Stimulated activated naive B cell treated with anti-CD40 and anti-IgM and Interleukin-4, amounts not matched to agents 10 μg/mL and 1 μg/mL and 100 μg/mL, for 72 hours (primary cell): ENCODE measurements at places on chromosomes 4 and X.
A peak's percentile ranks its signal among the peaks of the same experiment; 100 is the strongest.

- DNase-seq: peak; percentile 4
Measured at GRCh38 chrX:54042609-54043021, 1.7 kb downstream of the PHF8 start.

- no peak for DNase-seq
Measured at GRCh38 chr4:4440333-4441061, 53.6 kb downstream of the NSG1 start.

GRCh38 chr4:60812811-60813210 is 387.3 kb upstream of the ADGRL3 start:
- DNase-seq: no peak

- no peak for DNase-seq
Measured at GRCh38 chr4:111847296-111848008, 297.8 kb upstream of the FAM241A start.

GRCh38 chr4:19177616-19178015 is 1074.1 kb upstream of the SLIT2 start:
- no peak for DNase-seq

DNA sequence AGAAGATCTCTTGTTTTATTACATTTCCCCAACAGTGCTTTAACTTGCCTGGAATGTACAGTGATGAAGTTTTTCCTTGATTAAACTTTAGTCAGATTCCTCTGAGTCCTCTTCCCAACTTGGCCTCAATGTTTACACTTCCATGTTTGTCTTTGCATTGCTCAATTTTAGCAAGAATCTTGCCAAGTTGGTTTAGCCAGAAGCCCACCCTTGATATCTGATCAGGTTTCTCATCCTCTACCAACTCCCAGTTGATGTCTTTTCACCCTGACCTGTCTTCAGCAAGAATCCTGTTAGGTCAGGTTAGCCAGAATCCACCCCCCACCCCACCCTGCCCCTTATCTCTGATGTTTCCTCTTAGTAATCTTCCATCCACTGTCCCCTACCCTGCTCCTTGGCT is 120.9 kb downstream of the MBNL3 start:
- no peak for DNase-seq

- no peak for DNase-seq
Measured at GRCh38 chr4:915595-915994, 16.5 kb downstream of the GAK start.

DNA sequence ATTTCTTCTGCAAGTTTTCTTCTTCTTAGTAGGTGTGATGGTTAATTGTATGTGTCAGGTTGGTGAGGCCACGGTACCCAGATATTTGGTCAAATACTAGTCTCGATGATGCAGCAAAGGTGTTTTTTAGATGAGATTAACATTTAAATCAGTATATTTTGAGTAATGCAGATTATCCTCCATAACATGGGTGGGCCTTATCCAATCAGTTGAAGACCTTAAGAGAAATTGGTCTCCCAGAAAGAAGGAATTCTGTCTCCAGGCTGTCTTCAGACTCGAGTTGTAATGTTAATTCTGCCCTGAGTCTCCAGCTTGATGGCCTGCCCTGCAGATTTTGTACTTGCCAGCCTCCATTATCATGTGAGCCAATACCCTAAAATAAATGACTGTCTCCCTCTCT is 122.5 kb upstream of the TSPAN5 start:
- no peak for DNase-seq

GRCh38 chr4:187767687-187768086 is 227.9 kb upstream of the ZFP42 start:
- DNase-seq: no peak

- DNase-seq: no peak
Measured at GRCh38 chr4:761739-762138, 56.1 kb downstream of the PCGF3 start.

- DNase-seq: no peak
Measured at GRCh38 chr4:184804621-184805020, 21.1 kb downstream of the ACSL1 start.

DNA sequence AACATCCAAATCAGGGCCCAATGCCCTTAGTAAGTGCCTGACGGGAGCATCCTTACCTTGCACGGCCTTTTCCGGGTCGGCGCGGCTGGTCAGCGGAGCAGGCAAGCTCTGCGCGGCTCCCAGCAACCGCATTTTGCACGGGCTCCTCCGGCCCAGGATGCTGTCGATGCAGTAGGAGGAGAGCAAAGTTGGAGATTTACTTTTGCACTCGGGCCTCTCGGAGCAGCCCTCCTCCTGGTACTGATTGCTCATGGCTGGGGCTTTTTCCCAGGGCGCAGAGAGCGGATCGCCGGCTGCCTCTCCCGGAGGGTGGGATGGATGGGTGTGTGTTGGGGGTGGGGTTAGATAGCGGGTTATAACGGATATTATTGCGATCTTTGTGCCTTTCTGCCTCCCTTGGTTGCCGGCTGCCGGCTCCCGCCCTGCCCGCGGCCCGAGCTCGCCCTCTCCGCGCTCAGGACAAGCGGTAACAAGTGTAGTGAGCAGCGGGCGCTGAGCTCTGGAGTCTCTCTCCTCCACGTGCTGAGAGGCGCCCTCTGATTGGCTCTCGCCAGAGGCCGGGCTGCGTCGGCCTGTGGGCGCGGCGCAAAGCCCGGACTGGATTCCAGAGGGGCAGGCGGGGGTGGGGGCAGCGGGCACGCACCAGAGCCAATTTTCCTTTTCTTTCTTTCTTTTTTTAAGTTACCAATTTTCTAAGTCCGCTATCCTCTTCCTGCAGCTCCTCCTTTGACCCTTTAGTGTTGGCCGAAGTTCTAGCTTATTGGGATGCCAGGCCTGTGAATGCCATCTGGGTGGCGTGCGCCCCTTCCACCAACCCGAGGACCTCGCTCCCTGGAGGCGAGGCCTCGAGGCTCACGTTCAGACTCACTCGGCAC is at the start of gene ARX:
Gene ARX, minus strand, starts transcription at position 480 of the 875 bp plus-strand sequence. Its CDS starts 228 bp downstream, at position 252.
- DNase-seq: no peak

GRCh38 chr4:71470524-71470923 is 131.7 kb downstream of the SLC4A4 start:
- no peak for DNase-seq

DNA sequence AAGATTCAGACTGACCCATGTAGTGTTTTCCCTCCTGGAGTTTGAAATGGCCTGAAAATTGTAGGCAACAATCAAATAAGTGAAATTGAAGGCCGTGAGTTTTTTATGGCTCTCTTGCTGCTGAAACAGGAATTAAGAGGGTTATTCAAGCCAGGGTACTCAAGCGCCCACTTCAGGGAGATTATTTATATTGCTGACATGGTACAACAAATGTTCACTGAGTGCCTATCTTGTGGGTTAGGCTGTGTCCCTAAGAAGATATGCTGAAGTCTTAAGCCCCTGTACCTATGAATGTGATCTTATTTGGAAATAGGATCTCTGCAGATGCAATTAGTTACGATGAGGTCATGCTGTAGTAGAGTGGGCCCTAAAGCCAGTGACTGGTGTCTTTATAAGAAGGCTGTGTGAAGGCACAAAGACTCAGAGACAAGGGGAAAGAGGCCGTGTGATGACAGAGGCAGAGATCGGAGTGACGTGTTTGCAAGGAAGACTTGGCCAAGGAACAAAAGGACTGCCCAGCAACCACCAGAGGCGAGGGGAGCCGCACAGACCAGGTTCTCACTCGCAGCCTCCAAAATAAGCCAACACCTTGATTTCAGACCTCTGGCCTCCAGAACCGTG is 72.9 kb downstream of the MED28 start:
- no peak for DNase-seq

- no peak for DNase-seq
Measured at GRCh38 chr4:166239354-166239753, 366.3 kb downstream of the TLL1 start.

GRCh38 chrX:10168226-10168625 is 11.5 kb downstream of the CLCN4 start:
- no peak for DNase-seq

DNA sequence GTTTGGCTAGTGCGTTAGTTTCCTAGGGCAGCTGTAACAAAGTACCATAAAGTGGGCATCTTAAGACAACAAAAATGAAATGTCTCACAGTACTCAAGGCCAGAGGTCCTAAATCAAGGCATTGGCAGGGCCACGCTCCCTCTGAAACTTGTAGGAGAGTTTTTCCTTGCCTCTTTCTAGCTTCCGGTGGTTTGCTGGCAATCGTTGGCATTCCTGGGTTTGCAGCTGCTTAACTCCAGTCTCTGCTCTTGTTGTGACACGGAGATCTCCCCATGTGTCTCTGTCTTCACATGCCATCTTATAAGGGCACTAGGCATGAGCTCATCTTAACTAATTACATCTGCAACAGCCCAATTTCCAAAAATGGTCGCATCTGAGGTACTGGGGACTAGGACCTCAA is 362.0 kb upstream of the BOD1L1 start:
- no peak for DNase-seq

DNA sequence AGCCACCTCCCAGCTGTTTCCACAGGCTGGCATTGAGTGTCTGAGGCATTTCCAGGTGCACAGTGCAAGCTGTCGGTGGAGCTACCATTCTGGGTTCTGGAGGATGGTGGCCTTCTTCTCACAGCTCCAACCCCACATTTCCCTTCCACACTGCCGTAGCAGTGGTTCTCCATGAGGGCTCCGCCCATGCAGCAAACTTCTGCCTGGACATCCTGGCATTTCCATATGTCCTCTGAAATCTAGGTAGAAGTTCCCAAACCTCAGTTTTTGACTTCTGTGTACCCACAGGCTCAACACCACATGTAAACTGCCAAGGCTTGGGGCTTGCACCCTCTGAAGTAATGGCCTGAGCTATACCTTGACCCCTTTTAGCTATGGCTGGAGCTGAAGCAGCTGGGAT is 10.3 kb upstream of the FRMPD4 start:
- no peak for DNase-seq

- no peak for DNase-seq
Measured at GRCh38 chr4:180462116-180462515, 1781.1 kb upstream of the TENM3 start.

- no peak for DNase-seq
Measured at GRCh38 chr4:185261946-185262345, 52.5 kb downstream of the SNX25 start.

DNA sequence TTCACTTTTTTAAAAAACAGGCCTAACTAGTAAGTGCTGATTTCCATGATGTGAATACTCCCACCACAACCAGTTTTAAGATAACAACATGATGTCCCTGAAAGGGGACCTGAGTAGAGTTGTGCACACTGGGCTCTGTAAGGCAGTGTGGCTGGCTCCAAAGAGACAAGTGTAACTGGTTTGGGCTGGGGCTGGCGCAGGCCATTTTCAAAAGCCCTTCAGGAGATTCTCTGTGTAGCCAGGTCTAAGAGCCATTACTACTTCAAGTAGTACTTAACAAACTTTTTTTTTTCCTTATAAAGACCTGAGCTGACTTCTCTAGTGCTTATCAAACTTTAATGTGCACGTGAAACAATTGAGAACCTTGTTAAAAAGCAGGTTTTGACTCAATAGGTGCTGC is 4.3 kb downstream of the QRFPR start:
- DNase-seq: no peak

- no peak for DNase-seq
Measured at GRCh38 chr4:31052519-31052918, 332.4 kb downstream of the PCDH7 start.

GRCh38 chr4:7761312-7761711 is 178.3 kb downstream of the AFAP1 start:
- DNase-seq: no peak

DNA sequence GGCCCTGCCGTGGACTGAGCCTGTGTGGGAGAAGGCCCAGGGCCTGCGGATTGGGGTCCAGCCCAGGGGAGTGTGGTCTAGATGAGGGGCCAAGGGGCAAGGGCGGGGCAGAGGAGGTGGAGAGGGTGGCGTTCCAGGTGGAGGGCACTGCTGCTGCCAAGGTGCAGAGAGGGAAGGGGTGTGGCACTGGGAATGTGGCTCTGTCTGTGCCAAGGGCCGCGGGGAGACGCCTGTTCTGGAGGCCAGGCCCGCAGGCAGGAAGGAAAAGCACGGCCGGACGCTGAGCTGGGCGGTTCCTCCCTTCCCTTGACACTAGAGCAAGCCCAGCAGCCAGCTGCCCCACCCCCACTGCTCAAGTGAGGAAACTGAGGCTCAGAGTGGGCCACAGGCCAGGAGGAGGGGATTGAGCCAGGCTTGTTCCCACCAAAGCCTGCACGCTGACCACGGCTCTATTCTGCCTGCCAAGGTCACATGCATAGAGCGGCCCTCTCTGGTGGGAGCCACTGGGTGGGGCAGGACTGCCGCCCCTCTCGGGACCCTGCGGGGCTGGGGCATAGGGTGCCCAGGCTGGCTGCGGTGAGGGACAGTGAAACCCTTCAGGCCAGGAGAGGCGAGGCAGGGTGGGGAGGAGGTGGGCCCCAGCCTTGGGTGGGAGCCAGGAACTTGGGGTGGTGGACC is 13.0 kb downstream of the SH3BP2 start:
- no peak for DNase-seq

GRCh38 chrX:128928636-128929035 is 594.7 kb downstream of the SMARCA1 start:
- no peak for DNase-seq

DNA sequence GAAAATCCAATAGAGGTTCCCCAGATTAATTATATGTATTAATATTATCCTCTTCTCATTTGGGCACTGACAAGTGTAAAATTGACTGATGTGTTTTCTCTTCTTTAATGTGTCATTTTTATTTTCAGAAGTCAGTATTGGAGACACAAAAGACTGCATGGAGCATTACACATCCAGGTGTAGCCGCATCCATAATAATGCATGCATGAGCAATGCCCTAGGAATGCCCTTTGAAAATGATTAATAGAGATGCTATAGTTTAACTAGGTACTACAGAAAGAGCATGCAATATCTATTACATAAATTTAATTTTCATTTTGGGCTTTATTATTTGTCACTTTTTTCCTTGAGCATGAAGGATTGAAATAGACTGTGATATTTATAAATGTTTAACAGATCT is 509.9 kb downstream of the SPOCK3 start:
- DNase-seq: no peak

DNA sequence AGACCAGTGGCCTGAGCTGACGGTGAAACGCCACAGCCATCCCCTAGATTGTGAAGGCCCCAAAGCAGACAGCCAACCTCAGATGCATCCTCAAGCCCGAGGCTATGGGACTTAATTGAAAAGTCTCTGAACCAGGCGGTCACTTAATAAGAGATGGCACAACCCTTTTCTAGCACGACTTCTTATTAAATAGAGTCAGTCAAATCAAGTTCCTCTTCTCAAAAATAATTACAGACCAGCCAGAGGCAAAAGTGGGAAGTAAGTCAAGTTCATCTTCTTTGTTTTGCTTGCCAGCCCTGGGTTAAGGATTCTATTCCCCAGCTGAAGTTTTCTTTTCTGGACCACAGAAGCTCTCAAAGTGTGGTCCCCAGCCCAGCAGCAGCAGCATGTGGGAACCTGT is 9.7 kb upstream of the SH3KBP1 start:
- DNase-seq: no peak

- no peak for DNase-seq
Measured at GRCh38 chrX:67545893-67546495, 2.2 kb downstream of the AR start.

DNA sequence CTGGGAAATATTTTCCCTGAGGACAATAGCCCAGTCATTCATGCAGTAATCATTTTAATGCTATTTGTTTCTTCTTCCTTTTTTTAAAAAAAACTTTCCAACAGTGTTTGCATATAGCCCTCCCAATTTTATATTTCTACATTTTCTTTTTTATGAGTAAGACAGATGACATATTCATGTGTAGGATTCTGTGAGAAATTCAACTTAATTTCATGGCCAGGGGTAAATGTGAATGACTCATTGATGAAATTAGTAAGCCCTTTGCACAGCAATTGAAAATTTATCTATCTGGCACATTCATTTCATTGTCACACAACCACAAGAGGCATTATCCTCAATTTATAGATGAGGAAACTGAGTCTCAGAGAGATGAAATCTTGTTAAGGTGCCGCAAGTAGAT is 13.7 kb upstream of the SMIM20 start:
- no peak for DNase-seq

- DNase-seq: no peak
Measured at GRCh38 chr4:15883610-15884243, 54.8 kb downstream of the FGFBP1 start.
